ENCODE measurements at places on chromosomes 5 and 9. TPM values are rescaled to one million over a fixed set of nuclear protein-coding genes. Genes with fewer than 3 reads are reported as not detected.

DNA sequence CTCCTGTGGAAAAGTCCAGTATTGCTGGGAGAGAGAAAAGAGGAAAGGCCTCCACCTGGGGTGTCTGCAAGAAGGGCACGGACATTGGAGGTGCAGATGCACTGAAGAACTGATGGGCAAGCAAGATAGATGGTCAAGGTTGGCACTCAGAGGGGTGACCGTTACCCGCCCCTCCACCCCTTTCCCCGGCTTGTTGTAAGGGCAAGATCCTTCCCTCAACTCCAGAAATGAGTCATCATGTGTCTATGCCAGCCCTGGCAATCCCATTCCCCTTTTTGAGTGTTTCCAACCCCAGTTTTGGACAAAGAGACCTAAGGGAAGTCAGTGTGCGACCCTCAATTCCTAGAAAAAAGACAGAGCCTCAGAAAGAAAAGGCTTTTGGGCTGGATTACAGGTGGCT, 34.9 kb upstream of the ATP6V1G1 start:
- DNase-seq, result no peak

DNA sequence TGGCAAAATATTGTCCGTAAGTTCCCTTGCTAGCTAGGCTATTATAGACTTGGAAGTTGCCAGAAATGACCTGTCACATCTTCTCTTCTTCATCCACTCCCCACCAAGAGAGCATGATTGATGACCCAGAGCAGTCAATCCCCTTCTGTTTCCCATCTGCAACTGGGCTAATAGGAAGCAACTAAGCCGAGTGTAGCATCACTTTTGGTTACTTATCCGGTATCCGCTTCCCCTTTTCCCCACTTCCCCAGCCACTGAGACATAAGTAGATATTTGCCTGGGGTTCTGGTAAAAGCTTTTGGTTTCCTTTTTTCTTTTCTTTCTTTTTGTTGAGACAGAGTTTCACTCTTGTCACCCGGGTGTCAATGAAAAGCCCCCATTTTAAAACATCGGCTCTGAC, 29.4 kb upstream of the LIFR start:
- DNase-seq, result no peak

DNA sequence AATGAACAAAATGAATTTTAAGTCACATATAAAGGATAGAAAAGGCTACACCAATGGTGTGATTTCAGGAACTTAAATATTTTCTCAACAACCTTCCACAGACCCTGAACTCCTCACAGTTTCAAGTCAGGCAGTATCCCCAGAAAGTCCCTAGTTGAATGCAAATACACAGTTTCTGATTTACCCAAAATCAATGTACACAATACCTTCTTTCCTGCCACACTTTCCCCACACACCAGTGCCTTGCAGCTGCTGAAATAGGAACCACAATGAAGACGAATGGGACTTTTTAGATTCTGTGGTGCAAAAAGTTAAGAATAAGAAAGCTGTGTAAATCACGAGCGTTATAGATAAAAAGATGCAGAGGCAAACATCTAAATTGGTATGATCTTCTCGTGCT, 552.4 kb upstream of the MEF2C start:
- no peak for DNase-seq

- DNase-seq, result no peak
These were observed 486.8 kb upstream of the WWC1 start for GRCh38 chr5:167804512-167805220.

DNA sequence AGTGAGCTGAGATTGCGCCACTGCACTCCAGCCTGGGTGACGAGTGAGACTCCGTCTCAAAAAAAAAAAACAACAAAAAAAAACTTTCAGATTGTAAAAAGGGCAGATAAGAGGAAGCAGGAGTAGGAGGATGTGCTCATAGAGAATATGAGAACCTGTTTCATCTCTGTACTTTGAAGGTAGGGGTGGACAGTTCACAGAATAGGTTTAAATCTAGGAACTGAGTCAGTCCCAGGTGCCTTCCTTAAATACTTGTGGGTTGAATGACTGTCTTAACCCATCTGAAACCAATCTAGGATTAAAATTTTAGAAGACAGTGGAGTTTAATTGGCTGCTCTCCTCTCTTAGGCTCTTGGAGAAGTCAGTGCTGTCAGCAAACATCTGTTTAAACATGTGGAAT, 12.4 kb downstream of the POLK start:
- DNase-seq, result no peak

The CCIN gene
- not detected for total RNA-seq

The PSIP1 gene
- 31.7 TPM for total RNA-seq

GRCh38 chr9:135329571-135330306, 149.8 kb upstream of the PPP1R26 start:
- peak; percentile 75 for DNase-seq

The KIF24 gene
- 1.3 TPM for total RNA-seq

DNA sequence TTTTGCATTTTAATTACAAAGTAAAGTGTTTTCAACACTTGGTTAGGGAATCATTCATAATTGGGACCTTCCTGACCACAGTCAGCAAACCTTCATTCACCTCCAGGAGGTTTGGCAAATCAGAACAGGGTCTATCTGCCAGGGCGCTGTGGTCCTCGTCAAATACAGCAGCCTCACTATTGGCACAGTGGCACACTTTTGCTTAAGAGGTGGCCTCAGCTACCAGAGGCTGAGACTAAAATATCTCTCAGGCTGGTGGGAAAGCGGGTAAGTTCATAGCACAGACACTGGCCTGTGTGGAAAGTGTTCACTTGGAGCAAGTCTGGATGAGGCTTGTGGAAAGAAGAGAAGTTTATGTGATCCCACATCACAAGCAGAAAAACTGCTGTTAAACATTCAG, 268.6 kb upstream of the DAPK1 start:
- no peak for DNase-seq

The C5orf52 gene
- not detected for total RNA-seq

The ECM2 gene
- total RNA-seq, result 10.1 TPM

The LRRC19 gene
- not detected for total RNA-seq

- no peak for DNase-seq
These were observed 38.5 kb upstream of the FAM81B start for GRCh38 chr5:95352691-95353090.

The PPP3R2 gene
- total RNA-seq, result not detected

GRCh38 chr5:150384701-150385100, 27.2 kb downstream of the TCOF1 start:
- no peak for DNase-seq

The BRINP1 gene
- total RNA-seq, result 0.16 TPM

The OR1J2 gene
- total RNA-seq, result not detected

The BNC2 gene
- total RNA-seq, result 8.5 TPM

DNA sequence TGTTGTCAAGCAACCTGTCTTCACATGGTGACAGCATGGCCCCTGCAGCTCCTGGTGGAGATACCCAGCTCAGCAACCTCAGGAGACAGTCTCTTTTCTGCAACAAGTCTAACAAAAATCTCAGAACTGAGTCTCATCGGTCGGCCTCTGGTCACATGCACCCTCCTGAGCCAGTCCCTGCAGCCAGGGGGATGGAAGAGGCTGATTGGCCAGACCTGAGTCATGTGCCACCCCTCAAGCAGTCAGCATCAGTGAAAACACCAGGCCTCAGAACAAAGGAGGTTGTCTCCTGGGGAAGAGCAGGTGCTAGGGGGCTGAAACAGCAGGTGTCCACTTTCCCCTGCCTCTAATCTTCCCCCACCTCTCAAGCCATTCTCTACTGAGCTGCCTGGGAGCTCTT, 54.4 kb downstream of the SMIM23 start:
- no peak for DNase-seq

Measured in lower leg skin (tissue), 4 donors.